T-helper 9 cell (primary cell): ENCODE measurements at places on chromosomes 2 and 18.

GRCh38 chr2:100004348-100004884, 138.0 kb downstream of the AFF3 start:
- DNase-seq, result no peak

DNA sequence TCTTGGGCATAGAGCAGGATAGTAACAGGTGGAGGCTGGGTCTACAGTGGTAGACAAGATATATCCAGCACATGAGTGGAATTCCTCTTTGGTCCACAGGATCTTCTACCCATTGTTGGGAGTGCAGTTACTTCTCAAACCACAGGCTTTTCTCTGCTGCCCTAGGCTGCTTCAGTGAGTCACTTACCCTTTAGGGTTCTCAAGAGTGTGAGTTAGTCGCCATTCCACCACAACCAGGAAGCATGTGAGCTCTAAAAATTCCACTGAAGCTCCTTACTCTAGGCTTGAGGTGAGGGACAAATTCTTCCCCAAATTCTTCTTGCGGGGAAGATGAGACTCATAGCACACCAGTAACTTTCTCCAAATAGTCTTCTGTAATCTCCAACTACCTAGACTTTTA, 189.4 kb downstream of the PLCL1 start:
- no peak for DNase-seq

DNA sequence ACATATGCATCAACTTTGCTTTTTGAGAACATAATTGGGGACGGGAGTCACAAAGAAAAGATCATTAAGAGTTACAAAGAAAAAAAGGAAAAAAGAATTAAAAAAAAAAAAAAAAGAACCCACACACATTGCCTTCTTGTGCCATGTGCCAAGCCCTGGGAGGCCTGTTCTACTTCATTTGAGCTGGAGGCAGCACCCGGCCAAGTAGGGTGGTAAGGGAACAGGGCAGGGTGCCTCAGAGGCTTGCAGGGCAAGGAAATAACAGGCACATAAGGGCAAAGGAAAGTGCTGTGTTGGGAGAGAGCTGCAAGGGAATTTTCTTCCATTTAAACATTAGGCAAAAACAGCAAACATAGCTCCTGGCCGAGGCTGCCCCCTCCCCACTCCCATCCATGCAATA, 418.0 kb downstream of the TMEM182 start:
- DNase-seq, result no peak

DNA sequence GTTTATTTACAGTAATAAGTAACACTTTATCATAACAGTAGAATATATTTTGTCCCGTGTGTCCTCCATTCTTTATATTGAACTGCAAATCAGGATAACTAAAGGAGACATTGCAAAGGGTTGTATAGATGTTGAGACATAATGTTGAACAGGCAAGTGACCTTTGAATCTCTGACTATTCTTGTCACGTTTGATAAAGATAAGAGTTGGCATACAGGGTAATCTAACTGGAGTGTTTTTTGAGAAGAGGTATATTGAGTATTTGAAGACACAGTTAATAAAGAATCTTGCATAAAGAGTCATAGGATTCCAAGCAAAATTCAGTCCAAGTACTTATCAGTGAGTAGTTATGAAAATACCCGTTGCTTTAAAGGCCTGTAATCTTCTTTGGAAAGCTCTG, 21.7 kb downstream of the CCDC195 start:
- no peak for DNase-seq

- DNase-seq, result peak; percentile 76
Observed at GRCh38 chr18:47748847-47749599, 181.4 kb downstream of the SMAD2 start.

GRCh38 chr2:207865210-207865609, 95.5 kb upstream of the FZD5 start:
- no peak for DNase-seq
